Stimulated activated CD4-positive, alpha-beta T cell treated with anti-CD3 and anti-CD28 coated beads, Interleukin-1b, Interleukin-23, amount 100 ng/mL, for 1 hour (primary cell): ENCODE measurements at places on chromosomes 3 and 15.

DNA sequence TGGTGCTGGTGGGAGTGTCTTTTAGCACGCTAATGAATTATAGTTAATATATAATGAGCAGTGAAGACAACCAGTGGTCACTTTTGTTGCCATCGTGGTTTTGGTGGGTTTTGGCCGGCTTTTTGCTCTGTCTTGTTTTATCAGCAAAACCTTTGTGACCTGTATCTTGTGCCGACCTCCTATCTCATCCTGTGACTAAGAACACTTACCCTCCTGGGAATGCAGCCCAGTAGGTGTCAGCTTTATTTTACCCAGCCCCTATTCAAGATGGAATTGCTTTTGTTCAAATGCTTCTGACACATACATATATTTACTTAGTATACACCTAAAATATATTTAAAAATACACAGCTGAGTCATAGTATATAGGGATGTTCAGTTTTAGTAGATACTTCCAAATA lies 770.3 kb downstream of the PDCD6IP start:
- DNase-seq = no peak

DNA sequence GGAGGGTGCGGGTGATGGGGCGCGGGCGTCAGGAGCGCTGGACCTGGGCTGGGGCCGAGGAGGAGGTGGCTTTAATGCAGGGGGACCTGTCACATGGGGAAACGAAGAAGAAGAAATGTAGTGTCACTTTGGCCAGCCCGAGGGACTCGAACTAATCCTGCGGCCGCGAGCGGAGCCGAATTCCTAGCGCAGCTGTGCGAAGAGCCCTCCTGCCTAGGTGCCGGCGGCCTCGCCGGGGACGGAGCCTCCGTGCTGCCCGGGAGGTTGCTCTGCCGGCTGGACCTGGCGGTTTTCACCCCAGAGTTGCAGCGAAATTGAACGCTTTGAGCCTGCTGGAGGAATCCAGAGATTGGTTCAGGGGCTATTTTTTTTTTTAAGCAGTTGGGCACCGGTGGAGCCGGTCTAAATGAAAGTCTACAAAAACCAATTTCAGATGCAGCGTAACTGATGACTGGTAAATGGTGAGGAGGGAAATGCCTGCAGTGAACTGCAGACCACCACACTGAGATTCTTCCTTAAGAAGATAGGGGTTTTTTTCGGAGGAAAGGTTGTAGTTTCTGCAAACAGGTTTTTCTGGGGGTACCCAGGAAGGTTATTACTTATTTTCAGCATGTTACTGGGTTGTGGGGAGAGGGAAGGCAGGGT lies 662 bp downstream of the TMEM108 start:
- no peak for DNase-seq

- DNase-seq = no peak
Measured at GRCh38 chr15:29452881-29453731, 183.5 kb upstream of the NSMCE3 start.

DNA sequence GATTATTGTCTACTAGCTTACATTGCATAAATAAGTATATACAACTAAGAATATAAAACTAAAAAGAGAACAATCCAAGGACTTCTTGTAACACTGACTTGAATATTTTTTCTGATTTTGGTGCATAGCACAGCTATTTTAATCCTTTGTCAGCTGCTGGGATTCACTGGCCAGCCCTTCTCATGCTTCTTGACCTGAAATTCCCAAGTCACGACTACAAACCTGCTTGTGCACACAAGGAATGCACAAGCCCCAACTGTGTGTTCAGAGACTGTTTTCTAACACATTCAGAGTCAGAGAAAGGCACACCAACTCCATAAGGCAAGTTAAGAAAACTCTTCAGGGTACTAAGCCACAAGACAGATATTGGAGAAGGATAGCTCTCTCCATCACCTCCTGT lies 80.9 kb downstream of the TNIK start:
- no peak for DNase-seq

GRCh38 chr3:45885979-45886705 lies at the start of gene CCR9:
CCR9 (plus strand) TSS chr3:45886543; CDS start chr3:45894934, 8,391 bp downstream.
- no peak for DNase-seq

- peak; percentile 46 for DNase-seq
Measured at GRCh38 chr3:38651153-38651789, 1.8 kb upstream of the SCN5A start.

DNA sequence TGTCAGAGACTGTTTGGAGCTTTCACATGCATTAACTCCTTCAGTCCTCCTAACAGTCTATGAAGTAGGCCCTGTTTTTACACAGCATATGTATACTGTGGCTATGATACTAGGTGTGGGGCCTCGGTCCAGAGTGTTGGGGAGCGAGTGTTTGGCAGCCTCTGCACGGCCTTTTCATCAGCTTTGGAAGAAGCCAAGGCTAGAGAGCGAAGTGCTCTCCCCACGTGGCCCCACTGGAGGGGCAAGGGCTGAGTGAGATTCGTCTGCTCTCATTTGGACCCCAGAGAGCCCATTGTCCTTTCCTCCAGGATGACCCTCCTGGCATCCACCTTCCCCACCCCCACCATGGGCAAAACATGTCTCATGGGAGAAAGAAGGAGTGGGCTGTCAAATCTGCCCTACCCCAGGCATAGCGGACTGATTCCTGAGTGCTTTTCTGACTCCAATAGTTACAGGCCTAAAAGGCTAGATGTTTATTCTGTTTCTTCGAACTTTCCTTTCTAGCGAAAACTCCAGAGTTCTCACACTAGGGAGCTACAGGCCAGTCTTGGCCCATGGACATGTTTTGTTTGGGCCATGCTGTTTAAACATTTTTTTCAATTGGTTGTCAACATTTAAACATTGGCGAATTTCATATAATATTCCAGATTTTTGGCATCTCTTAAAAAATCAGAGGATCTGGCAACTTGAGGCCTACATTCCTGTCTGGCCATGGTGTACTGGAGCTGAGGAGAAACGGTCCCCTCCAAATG lies 76.0 kb downstream of the EEFSEC start:
- DNase-seq = no peak

DNA sequence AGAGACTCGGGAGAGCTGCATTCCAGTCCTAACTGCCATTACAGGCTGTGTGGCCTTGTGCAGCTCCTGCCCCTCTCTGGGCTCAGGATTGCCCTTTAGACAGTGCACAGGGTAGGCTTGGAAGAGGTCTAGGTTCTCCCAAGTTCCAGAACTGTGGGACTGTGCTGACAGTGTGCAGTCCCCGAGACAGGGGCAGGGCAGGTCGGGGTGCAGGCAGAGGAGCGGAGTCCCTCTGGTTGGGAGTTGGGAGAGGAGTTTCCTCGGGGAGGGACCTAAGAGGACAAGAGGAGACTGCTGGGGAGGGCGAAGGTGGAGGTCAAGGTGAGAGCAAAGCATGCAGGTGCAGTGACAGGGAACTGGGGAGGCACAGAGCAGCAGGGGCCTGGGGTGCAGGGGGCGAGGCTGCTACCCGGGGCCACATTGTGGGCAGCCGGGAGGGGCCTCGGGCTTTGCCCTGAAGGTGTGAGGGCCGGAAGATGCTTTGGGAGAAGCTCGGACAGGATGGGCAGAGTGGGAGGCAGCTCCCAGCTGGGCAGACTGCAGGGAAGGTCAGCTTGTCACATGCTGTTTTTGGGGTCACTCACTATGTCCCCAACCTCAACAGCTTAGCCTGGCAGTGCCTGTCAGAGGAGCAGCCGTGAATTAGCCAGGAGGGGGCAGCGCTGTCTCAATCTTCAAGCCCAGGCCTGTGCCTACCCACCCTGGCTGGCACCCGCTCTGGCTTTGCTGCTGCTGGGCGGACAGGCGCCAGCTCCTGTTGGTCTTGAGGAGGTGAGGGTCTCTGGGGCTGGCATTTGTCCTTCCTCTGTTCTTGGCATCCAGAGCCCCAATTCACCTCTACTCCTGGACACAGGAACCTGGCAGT lies 15.4 kb upstream of the CSPG4 start:
- peak; percentile 38 for DNase-seq

GRCh38 chr3:41106691-41107090 lies 92.6 kb upstream of the CTNNB1 start:
- DNase-seq = no peak

GRCh38 chr15:80367661-80368060 lies 36.5 kb upstream of the ARNT2 start:
- no peak for DNase-seq

- no peak for DNase-seq
Measured at GRCh38 chr15:44720460-44721176, 9.3 kb downstream of the B2M start.

DNA sequence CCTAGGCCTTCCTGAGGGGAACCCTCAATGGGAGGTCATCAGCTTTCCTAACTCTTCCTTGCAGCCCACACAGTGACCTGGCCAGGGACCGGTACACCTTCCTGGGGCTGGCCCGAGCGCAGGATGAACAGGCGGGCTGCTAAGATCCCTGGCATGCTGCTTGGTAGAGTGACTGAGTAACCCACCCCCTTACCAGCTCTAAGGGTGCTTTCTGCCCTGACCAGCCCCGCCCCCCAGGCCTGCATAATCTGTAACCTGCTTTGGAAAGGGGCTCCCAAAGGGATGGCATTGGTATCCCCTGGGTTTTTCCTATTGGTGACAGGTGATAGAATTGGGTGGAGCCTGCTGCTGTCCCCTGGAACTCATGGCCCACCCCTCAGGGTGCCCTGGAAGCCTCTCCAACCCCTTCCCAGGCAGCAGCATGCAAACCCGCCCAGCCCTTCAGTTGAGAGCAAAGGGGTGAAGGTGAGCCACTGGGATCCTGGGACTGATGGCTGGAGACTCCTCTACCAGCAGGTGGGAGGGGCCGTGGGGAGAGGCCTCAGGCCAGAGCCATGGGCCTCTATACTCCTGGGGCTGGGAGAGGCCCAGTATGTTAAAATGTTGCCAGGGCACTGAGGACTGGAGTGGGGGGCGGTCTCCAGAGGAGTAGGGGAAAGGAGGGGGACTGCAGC lies 11.1 kb upstream of the KIF7 start:
- no peak for DNase-seq

DNA sequence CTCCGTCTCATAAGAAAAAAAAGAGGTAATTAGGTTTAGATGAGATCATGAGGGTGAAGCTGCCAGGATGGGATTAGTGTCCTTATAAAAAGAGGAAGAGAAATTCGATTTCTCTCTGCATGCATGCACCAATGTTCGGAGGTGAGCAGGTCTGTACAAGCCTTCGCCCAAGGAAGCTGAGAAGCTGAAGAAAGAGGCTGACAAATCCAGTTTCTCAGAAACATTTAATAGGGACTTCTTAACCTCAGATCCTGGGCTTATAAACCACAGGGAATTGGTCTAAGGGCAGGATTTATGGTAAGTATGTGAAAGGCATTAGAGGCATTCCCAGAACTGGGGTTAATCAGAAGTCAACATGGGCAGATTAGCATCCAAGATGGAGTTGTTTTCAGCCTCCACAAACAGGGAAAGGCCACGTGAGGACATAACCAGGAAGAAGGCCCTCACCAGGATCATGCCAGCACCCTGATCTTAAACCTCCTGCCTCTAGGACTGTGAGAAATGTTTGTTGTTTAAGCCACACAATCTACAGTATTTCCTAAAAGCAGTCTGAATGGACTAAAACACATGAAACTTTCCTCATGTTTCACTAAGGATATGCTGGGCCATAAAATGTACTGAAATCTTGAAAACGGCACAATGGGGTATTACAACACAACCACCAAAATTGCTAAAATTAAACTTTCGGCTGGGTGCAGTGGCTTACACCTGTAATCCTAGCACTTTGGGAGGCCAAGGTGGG lies 11.3 kb downstream of the SHISA5 start:
- no peak for DNase-seq

- no peak for DNase-seq
Measured at GRCh38 chr3:48952510-48953118, 34.0 kb downstream of the ARIH2 start.

DNA sequence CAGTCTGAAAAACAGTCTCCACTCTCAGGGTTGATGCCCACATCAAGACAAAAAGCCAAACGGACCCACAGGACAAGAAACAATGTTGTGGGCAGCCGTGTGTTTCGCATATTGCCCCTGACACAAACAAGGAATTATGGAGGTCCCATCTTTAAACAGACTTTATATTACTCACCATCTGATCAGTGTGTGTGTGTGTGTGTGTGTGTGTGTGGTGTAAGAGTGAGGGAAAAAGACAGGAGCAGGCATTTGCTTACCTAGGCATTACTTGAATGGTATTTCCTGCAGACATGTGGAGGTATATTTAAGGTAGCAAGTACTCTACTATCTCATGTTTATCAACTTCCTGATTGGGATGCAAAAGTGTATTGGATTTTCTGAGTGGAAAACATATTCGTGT lies 136.3 kb downstream of the TMCO5A start:
- DNase-seq = no peak
